ENCODE measurements at places on chromosomes 5 and 9. TPM values are rescaled to one million over a fixed set of nuclear protein-coding genes. Genes with fewer than 3 reads are reported as not detected.

The PCDHGB4 gene
- 14.1 TPM for total RNA-seq

The SGCD gene
- total RNA-seq, result 26.6 TPM

The HEMGN gene
- total RNA-seq, result 12.8 TPM

The ZNF79 gene
- 10.2 TPM for total RNA-seq

The GGTA1 gene
- total RNA-seq, result 4.6 TPM
